Astrocyte (in vitro differentiated cells and primary cell): ENCODE measurements at places on chromosomes 6 and 20. TPM values are rescaled to one million over a fixed set of nuclear protein-coding genes. Genes with fewer than 3 reads are reported as not detected.
A peak's percentile ranks its signal among the peaks of the same experiment; 100 is the strongest.

The B3GALT4 gene
- total RNA-seq: 1.5 and 1.8 TPM in 2 replicates

The SLC13A3 gene
- total RNA-seq: 0.50 and 0.66 TPM in 2 replicates

DNA sequence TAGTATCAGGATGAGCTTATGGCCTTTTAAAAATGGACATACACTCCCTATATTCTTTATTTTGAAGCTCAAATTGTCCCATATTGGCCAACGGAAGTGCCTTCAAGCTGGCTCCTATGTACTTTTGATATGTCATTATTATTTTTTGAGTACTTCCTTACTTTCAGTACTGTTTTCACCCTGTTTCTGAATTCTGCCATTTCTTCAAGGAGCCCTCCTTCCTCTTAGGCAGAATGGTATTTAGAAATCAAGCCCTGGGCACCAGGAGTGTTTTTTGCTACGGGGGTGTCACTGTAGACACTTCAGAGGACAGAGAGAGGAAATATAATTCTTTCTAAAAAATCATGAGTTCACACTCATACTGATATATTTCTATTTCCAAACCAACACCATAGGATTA is 5.5 kb upstream of the MYLK4 start:
- no peak overlapping the region for H3K4me3 ChIP-seq
- H3K27ac ChIP-seq: no peak overlapping the region
- no peaks in the 10 kb centered on the region for H3K36me3 ChIP-seq
- peaks cover 2% of the 10 kb centered on the region for H3K27me3 ChIP-seq
- DNase-seq: no peak

DNA sequence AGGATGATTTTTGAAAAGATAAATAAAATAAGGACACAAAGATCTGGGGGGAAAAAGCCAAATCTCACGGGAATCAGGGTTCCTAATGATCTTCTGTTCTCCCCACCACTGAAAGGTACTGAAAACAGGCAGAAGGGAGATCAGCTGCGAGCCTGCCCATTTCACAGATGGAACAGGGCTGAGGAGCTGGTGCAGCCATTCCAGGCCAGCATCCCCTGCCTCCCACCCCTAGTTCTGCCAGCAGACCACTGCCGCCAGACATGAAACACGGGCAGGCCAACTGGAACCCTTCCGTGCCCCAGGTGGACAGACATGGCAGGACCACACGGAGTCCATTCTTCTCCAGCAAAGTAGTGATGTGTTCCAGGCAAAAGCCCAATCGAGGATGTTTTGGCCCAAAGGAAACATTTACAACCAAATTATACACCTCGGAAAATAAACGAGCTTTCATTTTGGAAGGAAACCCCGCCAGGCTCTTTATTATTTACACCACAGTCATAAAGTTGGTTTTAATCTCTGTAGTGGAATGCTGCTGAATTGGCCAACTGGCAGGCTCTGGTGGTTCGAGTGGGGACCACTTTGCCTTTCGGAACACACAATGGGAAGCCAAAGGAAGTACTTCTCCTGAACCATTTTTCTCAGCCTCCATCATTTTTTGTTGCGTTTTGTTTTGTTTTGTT is 28.2 kb downstream of the ISM1 start:
- no peaks in the 10 kb centered on the region for H3K27me3 ChIP-seq
- no peak overlapping the region for H3K27ac ChIP-seq
- no peaks in the 10 kb centered on the region for H3K4me1 ChIP-seq
- DNase-seq: no peak

The ELOVL4 gene
- total RNA-seq: 10.0 and 10.4 TPM in 2 replicates

The ANKRD6 gene
- total RNA-seq: 13.5 and 14.0 TPM in 2 replicates

- peaks cover 19% of the 10 kb centered on the region for H3K36me3 ChIP-seq
- peak overlapping the region; percentile 21 for H3K27ac ChIP-seq
These were observed 3.2 kb downstream of the LEMD2 start for GRCh38 chr6:33785778-33786177.

DNA sequence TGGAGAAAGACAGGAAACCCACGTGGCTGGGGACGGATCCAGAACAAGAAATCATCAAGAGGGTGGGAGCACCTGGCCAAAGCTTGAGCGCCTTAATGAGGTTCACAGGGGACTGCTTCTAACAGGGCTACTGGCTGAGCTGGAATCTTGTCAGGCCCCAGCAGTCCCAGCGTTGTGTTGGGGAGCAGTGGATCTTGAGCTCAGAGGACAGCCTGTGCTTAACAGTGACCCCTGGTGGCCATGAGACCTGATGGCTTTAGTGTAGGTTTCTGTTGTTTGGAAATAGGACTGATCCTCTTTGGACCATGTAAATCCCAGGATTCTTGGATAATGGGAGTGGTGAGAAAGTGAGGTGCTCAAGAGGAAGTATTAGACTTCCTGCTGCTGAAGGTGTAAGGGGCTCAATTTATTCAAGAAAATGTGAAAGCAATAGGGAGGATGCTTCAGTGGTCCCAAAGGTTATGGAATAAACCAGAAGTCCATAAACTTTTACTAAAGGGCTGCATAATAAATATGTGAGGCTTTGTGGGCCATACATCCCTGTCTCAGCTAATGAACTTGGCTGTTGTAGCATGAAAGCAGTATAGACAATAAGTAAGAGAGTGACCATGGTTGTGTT is 216.2 kb downstream of the NFATC2 start:
- H3K27me3 ChIP-seq: no peaks in the 10 kb centered on the region
- H3K4me3 ChIP-seq: no peak overlapping the region
- peak overlapping the region; percentile 97 for H3K27ac ChIP-seq
- peaks cover 36% of the 10 kb centered on the region for H3K4me1 ChIP-seq
- DNase-seq: peak; percentile 37

The HDGFL1 gene
- not detected in 2 replicates for total RNA-seq

The KIAA0408 gene
- 17.5 and 19.6 TPM in 2 replicates for total RNA-seq

DNA sequence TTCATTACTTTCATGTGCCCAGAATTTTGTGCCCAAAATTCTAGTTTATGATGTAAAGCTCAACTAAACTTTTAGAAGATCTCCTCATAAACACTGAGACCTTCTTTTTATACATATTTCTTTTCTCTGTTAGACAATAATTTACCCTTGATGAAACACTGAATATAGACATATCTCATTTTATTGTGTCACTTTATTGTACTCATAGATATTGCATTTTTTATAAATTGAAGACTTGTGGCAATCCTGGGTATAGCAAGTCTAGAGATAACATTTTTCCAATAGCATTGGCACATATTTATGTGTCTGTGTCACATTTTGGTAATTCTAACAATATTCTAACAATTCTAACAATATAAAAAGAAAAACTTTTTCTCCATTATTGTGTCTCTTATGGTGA is 74.9 kb upstream of the POU3F2 start:
- no peaks in the 10 kb centered on the region for H3K4me1 ChIP-seq
- no peaks in the 10 kb centered on the region for H3K27me3 ChIP-seq
- no peak overlapping the region for H3K27ac ChIP-seq
- H3K36me3 ChIP-seq: no peaks in the 10 kb centered on the region
- DNase-seq: no peak

The MCHR2 gene
- not detected in 2 replicates for total RNA-seq

DNA sequence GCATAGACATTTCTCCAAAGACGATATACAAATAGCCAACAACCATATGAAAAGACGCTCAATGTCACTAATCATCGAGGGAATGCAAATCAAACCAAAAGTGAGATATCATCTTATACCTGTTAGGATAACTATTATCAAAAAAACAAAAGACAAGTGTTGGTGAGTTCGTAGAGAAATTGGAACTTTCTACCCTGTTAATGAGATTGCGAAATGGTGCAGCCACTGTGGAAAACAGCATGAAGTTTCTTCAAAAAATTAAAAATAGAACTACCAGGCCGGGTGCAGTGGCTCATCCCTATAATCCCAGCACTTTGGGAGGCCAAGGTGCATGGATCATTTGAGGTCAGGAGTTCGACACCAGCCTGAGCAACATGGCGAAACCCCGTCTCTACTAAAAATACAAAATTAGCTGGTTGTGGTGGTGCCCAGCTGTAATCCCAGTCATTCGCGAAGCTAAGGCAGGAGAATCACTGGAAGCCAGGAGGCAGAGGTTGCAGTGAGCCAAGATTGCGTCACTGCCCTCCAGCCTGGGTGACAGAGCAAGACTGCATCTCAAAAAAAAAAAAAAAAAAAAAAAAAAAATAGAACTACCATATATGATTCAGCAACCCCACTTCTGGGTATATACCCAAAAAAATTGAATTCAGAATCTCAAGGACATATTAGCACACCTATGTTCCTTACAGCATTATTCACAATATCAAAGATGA is 170.0 kb upstream of the ZNF184 start:
- no peak overlapping the region for H3K4me3 ChIP-seq
- H3K4me1 ChIP-seq: no peaks in the 10 kb centered on the region
- no peaks in the 10 kb centered on the region for H3K36me3 ChIP-seq

The BPIFB4 gene
- not detected in 2 replicates for total RNA-seq

- H3K4me1 ChIP-seq: peaks cover 4% of the 10 kb centered on the region
- H3K4me3 ChIP-seq: peak overlapping the region; percentile 62
- peaks cover 38% of the 10 kb centered on the region for H3K27me3 ChIP-seq
These were observed 33.9 kb downstream of the HLA-A start for GRCh38 chr6:29976253-29976587.

- H3K27me3 ChIP-seq: no peaks in the 10 kb centered on the region
- no peaks in the 10 kb centered on the region for H3K4me1 ChIP-seq
- DNase-seq: peak; percentile 63
These were observed 55.0 kb upstream of the PLCB1 start for GRCh38 chr20:8077137-8077466.

DNA sequence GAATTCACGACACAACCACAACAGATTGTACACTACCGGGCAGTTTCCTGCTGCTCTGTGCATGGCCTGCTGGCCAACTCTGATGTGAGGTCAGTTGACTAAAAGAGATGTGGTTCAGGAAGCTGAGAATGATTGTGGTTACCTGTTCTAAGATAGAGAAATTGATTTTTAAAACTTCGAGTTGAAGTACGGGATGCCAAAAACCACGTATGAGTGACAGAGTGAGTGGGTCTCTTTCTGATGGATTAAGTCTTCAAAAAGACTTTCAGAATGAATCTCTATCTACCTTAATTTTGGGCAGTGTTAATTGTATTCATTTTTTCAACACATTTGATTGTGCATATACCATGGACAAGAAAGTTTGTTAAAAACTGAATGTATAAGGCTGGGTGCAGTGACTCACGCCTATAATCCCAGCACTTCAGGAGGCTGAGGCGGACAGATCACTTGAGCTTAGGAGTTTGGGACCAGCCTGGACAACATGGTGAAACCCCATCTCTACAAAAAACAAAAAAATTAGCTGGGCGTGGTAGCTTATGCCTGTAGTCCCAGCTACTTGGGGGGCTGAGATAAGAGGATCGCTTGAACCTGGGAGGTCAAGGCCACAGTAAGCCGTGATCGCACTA is 121.2 kb downstream of the SGK1 start:
- no peak overlapping the region for H3K4me3 ChIP-seq
- H3K4me1 ChIP-seq: no peaks in the 10 kb centered on the region
- H3K27me3 ChIP-seq: no peaks in the 10 kb centered on the region
- H3K36me3 ChIP-seq: no peaks in the 10 kb centered on the region

DNA sequence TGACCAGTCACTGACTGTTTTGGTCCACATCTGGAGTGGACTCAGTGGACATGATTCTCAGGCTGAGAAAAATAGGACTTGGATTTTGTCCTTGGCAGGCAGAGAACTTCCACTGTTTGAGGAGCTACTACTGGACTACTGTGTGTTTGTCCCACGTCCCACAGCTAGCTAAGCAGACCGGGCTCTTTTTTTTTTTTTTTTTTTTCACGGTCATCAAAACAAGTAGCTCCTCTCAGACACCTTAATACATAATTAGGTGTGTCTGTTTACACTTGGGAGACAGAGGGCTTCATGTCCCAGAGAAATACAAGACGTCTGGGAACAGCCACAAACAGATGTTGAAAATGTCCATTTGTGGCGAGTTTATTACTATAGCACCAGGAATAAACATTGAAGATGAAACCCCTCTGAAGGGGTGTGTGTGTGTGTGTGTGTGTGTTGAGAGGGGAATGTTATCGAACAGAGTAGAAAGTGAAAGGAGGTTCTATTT is 155.0 kb upstream of the SUPT3H start:
- DNase-seq: no peak
- no peak overlapping the region for H3K4me3 ChIP-seq
- H3K27ac ChIP-seq: no peak overlapping the region
- peaks cover 7% of the 10 kb centered on the region for H3K36me3 ChIP-seq
- H3K4me1 ChIP-seq: peaks cover 6% of the 10 kb centered on the region
- H3K27me3 ChIP-seq: no peaks in the 10 kb centered on the region

The KCNG1 gene
- total RNA-seq: 45.5 and 45.9 TPM in 2 replicates

- no peak overlapping the region for H3K4me3 ChIP-seq
- no peak overlapping the region for H3K27ac ChIP-seq
- no peak for DNase-seq
- no peaks in the 10 kb centered on the region for H3K36me3 ChIP-seq
- no peaks in the 10 kb centered on the region for H3K4me1 ChIP-seq
These were observed 29.0 kb upstream of the MANEA start for GRCh38 chr6:95548188-95548786.

GRCh38 chr20:62305149-62305764 is 2.5 kb downstream of the ADRM1 start:
- H3K36me3 ChIP-seq: peaks cover 14% of the 10 kb centered on the region
- peak overlapping the region; percentile 99 for H3K4me3 ChIP-seq
- H3K27ac ChIP-seq: no peak overlapping the region
- no peaks in the 10 kb centered on the region for H3K27me3 ChIP-seq
- no peak for DNase-seq

DNA sequence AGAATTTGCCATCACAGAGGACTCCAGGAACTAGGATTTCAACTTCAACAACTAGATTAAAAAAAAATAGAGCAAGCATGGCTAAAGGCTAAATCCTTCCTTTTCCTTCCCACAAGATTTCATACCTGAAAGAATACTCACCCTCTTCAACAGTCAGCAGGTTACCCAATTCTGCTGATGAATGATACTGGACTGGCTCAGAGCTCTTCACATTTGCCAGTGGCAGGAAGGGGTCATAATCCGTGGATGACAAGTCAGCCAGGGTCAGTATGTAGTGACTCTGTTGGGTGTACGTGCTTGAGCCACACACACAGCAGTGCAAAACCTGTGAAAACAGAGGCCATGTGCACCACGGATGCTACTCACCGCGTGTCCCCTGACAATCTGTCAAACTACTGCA is 152.9 kb downstream of the INSM1 start:
- no peaks in the 10 kb centered on the region for H3K36me3 ChIP-seq
- DNase-seq: peak; percentile 65
- H3K4me1 ChIP-seq: no peaks in the 10 kb centered on the region
- no peak overlapping the region for H3K4me3 ChIP-seq

The NOTCH4 gene
- total RNA-seq: 0.57 and 0.60 TPM in 2 replicates

- peak; percentile 78 for DNase-seq
- H3K4me3 ChIP-seq: no peak overlapping the region
- H3K36me3 ChIP-seq: peaks cover 60% of the 10 kb centered on the region
- no peaks in the 10 kb centered on the region for H3K4me1 ChIP-seq
- no peak overlapping the region for H3K27ac ChIP-seq
These were observed 9.1 kb downstream of the ZNFX1 start for GRCh38 chr20:49268600-49269365.

The RFX6 gene
- not detected in 2 replicates for total RNA-seq

GRCh38 chr20:22607695-22608094 is 23.3 kb upstream of the FOXA2 start:
- no peak for DNase-seq
- no peaks in the 10 kb centered on the region for H3K36me3 ChIP-seq
- no peaks in the 10 kb centered on the region for H3K4me1 ChIP-seq
- H3K27me3 ChIP-seq: no peaks in the 10 kb centered on the region

DNA sequence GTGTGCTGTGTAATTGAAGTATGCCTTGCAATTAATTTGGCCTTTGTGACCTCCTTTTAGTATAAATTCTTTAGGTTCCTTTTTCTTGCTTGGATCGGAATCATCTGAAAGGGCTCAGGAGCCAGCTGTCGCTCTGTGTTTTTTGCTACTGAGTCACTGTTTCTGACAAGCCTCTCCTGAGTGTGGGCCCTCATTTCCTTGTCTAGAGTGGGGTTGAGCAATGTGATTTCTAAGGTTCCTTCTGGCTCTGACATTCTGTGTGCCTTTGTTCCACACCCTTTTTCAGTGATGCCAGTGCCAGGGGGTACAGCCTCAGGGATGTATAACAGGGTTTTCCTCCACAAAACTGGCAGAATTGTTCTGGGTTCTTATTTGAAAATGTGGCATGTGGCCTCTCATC is 26.5 kb downstream of the DAAM2 start:
- peaks cover 8% of the 10 kb centered on the region for H3K4me1 ChIP-seq
- no peaks in the 10 kb centered on the region for H3K27me3 ChIP-seq
- no peak overlapping the region for H3K4me3 ChIP-seq
